ENCODE measurements at places on chromosomes 1 and 21.

- DNase-seq = no peak
These were observed 3.5 kb upstream of the ACBD6 start for GRCh38 chr1:180505732-180506335.

GRCh38 chr1:59498640-59499039 lies 201.7 kb downstream of the FGGY start:
- no peak for DNase-seq

GRCh38 chr1:61337981-61338848 lies 255.9 kb downstream of the NFIA start:
- no peak for DNase-seq

DNA sequence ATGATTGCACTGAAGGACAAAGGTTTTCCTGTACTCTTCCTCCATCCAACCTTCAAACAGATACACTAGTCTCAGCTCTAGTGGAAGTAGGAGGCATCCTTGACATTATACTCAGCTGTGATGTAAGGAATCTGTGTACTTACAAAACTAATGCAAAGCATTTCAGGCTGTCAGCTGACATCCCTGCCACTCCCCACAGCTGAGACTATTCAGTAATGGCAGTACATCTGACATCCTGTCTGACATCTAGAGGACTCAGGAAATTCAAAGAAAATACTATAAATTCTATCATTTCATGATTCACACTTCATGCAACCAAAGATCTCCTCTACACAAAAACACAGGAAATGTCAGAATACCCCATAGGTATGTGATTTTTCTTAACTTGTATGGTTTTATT lies 325.8 kb downstream of the SMYD3 start:
- no peak for DNase-seq

- DNase-seq = no peak
These were observed 56.1 kb upstream of the SH3GLB1 start for GRCh38 chr1:86648255-86648654.

DNA sequence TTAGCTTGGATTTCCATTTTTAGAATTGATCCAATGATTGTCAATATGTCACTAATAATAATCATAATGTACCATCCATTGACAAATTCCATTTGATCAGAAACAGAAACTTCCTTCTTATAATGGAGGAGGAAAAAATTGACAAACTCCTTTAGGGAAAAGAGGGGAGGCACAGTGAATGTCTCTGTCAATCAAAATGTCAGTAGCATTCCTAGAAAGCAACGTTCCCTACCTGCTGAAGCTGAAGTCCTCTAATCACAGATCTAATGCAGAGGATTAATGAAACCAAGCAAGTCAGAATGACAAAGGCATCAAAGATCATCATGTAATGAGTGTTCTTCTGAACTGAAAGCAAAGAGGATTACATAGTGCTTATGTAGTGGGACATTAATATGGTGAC lies 22.4 kb downstream of the MCOLN3 start:
- no peak for DNase-seq

- DNase-seq = no peak
These were observed 24.2 kb upstream of the ATP6V1G3 start for GRCh38 chr1:198564716-198565115.

DNA sequence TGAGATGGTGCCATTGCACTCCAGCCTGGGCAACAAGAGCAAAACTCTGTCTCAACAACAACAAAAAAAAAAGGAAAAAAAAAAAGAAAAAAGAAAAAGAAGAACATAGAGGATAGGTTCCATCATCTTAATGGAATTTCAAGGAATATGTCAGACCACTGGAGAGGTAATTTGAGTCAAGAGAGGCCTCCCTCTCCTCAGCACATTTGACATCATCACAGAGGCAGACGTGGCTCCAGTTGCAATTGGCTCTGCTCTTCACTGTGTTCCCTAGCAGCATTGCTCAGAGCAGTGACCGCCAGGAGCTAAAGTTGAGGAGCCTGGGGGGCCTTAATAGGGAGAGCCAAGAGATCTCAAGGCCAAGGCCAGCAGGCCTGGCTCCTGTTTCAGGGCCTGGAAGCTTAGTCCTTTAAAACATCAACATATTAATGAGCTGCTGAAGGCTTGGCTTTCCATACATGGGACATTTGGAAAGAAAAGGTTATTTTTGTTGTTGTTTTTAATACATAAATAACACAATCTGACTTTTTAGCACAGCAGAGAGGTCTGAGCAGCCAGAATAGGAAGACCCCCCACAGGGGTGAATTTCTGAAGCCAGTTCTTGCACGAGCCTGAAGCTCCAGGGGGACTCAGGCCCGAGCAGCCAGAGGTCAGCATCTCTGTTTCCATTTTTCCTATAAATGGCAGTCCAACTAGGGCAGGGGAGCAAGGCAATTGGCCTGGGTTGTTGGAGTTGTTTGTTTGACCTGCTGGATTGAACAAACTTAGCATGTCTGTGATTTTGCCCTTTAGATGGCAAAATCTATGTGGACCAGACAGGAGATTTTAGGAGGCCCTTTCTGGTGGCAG lies 118.3 kb upstream of the FGGY start:
- DNase-seq = no peak

DNA sequence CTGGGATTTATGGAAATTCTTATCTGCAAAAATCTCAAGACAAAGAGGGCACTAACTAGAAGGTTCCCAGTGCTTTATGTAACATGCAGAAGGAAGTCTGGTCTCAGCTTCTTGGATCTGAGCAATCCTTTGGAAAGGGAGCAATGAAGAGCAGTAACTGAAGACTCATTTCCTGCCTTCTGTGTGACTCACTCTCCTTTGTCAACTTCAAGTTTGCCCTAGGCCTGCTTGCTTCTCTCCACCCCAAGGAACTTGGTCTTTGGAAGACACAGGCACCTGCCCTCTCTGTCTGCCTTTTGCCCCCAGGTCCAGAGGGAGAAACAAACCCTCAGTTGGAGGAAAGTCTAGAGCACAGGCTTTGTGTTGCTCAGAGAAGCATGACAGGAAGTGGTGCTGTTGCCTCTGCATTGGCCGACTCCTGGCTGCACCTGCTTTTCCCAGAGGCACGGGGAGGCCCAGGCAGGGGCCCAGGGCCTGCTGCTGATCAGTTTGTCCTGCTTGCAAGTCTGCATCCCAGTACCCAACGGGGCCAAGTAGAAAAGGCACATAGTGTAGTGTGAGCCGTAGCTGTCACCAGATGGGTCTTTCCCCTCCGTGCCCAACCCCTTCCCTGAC lies 137.2 kb downstream of the DHRS3 start:
- no peak for DNase-seq

- DNase-seq = no peak
These were observed 69.5 kb downstream of the LUZP1 start for GRCh38 chr1:23099171-23099536.

GRCh38 chr21:15441060-15441493 lies 288.7 kb upstream of the USP25 start:
- no peak for DNase-seq

DNA sequence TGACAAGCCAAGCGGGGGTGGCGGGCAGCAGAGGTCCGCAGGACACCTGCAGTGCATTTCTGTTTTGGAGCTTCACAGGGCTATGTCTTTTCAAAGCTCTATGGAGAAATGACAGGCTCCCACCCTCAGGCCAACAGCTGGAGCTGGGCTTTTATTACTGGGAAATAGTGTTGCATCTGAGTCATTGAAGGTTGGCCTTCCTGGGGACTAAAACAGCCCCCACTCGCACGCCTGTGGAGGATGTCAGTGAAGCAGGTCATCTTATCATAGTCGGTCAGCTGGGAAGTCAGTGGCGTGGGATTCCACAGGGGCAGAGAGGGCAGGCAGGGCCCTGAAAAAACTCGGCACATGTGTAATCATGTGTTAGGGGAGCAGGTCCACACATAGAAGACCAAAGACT lies 55.3 kb downstream of the NTPCR start:
- DNase-seq = no peak

DNA sequence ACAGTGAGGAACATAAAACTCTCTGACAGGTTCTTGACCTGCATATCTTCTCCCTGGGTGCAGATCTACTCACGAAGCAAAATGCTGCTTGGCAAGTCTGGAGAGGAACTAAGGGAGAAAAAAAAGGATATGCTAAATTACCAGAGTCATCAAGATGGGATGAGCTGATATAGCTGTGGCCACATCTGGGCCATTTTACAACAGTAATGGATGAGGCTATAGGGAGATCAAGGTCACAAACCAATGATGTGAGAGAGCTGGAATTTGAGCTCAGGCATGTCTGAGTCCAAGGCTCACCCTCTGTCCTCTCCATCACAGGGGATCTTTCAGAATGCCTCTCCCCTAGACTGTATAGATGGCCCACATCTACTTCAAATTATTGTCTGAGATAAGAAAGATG lies 26.2 kb downstream of the ZMYND12 start:
- DNase-seq = no peak

GRCh38 chr1:19010995-19011844 lies 54.7 kb upstream of the IFFO2 start:
- DNase-seq = peak; percentile 70

DNA sequence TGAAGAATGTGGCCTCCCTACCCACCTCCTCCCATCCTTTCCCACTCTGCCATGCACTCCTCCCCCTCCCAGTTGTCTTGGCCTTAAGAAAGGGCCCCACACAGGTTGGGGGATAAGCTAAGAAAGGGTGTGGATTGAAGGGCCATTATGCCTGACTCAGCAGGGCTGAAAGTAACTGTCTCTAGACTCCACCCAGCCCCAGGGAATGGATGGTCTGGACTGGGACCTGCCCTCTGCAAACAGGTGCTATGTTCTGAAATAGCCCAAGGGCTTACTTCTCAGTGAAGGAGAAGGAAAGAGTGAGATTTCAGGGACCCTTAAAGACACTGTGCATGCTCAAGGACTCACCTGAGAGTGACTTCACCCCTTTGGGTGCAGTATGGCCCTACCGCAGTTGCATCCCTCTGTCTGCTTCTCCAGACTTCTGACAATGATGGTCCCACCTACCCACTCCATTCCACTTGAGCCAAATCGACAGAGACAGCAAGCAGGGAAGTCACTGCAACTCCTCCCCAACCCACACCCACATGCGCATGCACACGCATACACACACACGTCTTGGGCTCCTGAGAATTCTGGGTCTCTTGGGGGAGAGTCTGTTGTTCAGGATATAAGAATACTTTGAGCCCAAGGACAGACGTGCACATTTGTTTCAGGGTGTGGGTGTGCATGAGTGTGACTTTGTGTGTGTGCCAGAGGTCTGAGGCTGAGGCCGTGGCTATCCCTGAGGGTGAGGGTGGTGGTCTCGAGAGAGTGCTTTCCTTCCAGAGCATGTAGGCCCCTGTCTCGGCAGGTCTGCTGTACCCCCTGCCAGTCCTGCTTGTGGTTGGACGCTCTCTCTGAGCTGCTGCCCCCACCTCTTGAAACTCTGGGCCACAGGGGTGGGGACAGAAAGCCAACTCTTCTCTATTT lies 231.9 kb downstream of the PTPRU start:
- DNase-seq = no peak
